Heart right ventricle (tissue), 16 donors: ENCODE measurements at places on chromosomes 16 and 17.

DNA sequence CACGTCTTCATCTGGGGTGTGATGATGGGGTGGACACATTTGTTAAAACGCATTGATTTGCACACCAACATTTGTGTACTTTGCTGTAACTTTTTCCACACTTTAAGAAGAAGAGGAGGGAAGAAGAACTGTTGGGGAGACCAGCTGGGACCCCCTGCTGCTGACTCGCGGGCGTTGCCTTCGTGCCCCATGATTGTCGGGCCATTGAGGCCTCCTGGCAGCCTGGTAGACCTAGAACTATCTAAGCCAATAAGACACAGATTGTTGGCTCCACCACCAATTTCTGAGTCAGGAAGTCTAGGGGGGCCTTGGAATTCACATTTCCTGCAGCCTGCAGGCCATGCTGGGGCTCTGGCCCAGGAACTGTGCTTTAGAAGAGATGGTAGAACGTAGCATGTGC lies 105.5 kb downstream of the TNFRSF13B start:
- no peak for DNase-seq

DNA sequence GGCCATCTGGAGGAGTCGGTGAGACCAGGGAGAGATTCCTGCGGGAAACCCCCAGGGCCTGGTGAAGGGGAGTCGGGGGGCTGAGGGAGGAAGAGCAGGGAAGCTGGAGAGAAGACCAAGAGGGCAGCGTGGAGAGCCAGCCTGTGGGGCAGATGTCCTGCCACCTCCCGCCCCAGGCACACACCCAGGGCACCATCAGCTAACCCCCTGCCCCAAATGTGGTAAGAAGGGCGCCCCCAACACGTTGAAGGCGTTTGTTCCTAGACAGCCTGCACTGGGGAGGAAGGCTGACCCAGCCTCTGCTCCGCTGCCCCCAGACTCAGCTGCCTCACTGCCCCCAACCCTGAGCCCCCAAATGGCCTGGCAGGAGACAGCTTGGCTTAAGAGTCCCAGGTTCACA lies 1.3 kb downstream of the BAIAP3 start:
- no peak for DNase-seq

DNA sequence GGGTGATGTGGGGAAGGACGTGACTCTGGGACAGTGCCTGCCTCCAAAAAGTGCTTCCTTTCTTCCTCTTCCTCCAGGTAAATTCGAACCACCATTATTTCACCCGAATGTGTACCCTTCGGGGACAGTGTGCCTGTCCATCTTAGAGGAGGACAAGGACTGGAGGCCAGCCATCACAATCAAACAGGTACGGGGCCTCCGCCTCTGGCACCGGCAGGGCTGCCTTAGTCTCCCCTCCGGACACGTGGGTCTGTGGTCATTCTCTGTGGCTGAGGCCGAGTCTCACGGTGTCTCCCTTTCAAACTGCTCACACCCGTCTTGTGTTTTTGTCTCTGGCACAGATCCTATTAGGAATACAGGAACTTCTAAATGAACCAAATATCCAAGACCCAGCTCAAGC lies 10.7 kb downstream of the UBE2I start:
- DNase-seq: no peak

GRCh38 chr17:732902-733720 lies 715 bp downstream of the TLCD3A start:
- DNase-seq: peak; percentile 31

DNA sequence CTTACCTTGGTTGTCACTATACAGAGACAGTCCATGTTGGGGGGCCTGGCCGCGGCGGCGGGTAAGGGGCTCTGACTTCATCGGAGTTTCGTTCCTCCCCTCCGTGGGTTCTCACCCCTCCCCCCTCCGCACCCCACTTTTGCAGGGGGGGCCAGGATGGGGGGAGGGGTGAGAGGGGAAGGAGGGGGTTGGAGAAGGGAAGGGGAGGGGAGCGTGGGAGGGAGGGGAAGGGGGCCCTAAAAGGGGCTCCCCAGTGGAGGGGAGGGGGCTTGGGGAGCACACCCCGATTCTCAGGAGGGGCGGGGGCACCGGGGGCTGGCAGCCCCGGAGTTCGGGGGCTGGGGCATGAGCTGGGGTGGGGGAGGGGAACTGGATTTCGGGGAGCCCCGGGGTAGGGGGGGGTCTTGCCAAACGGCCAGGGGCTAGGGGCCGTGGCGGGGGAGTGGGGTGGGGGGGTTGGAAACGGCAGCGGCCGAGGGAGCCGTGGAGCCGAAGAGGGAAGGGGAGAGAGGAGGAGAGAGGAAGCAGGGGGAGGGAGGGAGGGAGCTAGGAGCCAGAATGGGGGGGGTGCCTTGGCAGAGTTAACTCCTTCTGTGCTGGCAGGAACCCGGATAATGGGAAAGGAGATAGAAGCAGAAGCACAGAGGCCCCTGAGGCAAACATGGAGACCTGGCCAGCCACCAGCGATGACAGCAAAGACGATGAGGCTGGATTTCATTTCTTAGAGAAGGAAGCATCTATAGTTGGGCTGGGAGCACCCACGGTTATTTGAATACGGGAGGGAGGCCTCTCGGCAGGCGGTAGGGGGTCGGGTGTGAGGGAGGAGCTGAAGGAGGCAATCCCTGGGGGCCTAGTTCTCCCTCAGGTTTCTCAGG lies 2.3 kb downstream of the DLG4 start:
- peak; percentile 52 for DNase-seq

GRCh38 chr16:10100829-10101228 lies 81.4 kb downstream of the GRIN2A start:
- no peak for DNase-seq

DNA sequence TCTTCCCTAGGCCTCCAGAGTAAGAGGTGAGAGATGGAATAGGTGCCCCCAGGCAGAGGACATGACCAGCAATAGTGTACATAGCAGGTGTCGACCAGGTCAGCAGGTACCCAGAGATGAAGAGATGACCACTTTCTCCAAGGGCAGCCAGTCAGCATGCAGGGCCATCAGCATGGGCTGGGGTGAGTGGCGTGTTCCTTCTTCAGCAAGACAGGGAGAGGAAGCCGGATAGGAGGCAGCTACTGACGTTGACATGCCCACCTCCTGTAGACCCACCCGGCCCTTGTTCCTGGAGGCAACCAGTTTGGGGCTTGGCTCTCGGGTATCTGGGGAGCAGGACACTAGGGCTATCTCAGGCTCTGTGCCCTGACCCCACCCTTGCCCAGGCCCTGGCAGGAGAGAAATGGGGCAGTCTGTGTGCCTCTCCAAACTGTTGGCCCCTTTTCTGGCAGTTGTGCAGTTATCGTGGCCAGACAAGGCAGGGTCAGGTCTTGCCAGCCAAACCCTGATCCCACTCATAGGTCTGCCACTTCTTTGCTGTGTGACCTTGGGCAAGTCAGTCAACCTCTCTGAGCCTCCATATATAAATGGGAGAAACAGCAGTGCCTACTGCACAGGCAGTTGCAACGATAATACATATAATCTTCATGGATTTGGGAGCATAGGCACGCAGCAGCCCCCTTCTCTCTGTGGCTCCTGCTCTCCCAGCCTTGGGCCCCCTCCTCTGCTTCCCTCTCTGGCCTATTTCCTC lies 1.4 kb upstream of the NDRG4 start:
- no peak for DNase-seq

DNA sequence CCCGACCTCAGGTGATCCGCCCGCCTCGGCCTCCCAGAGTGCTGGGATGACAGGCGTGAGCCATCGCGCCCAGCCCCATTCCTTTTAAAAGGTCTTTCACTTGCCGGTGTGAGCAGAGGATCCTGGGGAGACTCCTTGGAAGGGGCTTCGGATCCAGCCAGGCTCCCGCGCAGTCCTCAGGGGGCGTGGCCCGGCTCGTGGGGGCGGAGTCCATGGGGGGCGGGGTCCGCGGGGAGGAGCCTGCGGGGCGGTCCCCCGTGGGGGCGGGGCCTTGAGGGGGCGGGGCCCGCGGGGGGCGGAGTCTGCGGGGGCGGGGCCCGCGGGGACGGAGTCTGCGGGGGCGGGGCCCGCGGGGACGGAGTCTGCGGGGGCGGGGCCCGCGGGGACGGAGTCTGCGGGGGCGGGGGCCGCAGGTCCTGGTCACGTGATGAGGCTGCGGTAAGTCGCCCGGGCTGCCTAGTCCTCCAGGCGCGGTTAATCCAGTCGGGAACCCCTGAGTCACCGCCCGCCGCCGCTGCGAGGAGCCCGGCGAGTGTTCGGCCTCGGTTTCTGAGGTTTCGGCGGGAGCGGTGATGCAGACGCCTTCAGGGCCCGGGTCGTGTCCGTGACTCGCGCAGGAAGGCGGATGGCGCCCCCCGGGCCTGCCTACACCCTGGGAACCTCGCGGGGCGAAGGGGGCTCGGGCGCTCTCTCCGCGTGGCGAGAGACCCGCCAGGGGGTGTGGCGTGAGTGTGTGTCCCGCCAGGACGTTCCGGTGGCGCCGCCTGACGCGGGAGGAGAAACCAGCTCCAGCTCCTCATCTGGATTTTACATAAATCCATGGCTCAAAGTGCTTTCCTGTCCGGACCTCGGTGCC lies 23.6 kb upstream of the ABR start:
- peak; percentile 67 for DNase-seq

DNA sequence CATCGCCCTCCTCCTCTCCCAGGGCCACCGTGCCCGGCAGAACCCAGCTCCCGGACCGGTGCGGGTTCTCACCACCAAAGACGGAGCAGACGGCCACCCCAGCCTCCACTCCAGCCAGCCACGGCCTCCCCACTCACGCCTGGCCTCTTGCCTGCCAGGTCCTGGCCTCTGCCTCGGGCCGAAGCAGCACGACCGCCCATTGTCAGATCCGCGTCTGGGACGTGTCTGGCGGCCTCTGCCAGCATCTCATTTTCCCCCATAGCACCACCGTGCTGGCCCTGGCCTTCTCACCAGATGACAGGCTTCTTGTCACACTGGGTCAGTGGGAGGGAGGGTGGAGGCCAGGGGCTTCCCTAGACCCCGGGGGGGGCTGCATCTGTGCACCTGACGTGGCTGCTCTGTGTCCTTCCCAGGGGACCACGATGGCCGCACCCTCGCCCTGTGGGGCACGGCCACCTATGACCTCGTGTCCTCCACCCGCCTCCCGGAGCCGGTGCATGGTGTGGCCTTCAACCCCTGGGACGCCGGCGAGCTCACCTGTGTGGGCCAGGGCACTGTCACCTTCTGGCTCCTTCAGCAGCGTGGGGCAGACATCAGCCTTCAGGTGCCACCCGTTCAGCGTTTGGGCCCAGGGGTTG lies 6.6 kb upstream of the RHOT2 start:
- no peak for DNase-seq

- DNase-seq: peak; percentile 52
These were observed 26.3 kb downstream of the NFE2L1 start for GRCh38 chr17:48074322-48075081.

DNA sequence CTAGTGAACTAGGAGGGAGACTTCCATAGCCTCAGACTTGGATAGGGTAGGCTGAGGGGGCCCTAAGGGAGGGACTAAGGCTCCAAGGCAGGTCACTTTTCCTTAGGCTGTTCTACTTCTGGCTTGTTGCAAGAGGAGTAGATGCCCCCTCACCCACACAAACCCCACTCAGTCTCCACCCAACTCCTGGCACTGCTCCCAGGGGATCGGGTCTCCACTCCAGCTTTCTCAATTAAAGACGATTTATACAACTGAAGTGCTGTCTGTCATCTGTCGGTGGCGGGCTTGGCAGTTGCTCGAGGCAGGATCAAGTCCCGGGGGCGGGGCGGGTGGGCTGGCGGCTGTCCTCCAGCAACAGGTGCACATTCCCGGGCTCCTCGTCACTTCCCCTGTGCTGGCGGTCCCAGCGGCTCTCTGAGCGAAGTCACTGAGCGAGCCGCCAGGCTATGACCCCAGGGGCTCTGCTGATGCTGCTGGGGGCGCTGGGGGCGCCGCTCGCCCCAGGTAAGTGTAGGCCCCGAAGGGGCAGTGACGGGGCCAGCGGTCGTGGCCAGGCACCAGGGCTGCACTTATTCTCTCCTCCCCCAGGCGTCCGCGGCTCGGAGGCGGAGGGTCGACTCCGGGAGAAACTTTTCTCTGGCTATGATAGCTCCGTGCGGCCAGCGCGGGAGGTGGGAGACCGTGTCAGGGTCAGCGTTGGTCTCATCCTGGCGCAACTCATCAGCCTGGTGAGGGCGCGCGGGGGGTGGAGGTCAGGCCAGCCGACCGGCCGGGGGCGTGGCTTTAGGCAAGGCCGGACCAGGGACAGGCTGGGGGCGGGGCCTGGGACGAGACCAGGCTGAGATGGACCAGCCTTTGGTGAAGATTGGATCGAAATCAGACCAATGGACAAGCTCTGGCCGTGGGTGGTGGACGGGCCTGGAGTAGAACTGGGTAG lies at the start of gene CHRNB1:
CHRNB1 (plus strand) TSS at position 380 of the 937 bp plus-strand sequence; CDS start at position 447, 67 bp downstream.
- DNase-seq: peak; percentile 75

GRCh38 chr16:59586331-59586730 lies 852.2 kb upstream of the GOT2 start:
- DNase-seq: no peak

- no peak for DNase-seq
These were observed 378.9 kb downstream of the WWOX start for GRCh38 chr16:78478267-78478861.

GRCh38 chr16:23391381-23392222 lies 61.4 kb downstream of the COG7 start:
- no peak for DNase-seq

- DNase-seq: no peak
These were observed 583.0 kb upstream of the CDH11 start for GRCh38 chr16:65704866-65705265.

DNA sequence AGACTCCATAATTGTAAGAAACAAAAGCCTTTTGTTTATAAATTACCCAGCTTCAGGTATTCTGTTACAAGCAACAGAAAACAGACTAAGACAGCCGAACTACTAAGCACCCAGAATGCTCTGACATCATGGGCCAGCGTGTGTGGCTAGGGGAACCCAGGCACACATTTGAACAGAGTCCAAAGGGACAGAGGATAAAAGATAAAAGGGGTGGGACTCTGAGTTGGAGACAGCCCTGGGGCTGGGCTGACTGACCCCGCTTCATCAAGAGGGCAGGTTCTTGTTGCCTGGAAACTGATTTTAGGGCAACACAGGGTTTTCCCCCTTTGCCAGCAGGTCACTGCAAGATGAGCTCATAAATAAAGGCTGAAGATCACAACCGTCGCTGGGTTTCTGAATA lies 30.5 kb upstream of the ZNF287 start:
- no peak for DNase-seq

DNA sequence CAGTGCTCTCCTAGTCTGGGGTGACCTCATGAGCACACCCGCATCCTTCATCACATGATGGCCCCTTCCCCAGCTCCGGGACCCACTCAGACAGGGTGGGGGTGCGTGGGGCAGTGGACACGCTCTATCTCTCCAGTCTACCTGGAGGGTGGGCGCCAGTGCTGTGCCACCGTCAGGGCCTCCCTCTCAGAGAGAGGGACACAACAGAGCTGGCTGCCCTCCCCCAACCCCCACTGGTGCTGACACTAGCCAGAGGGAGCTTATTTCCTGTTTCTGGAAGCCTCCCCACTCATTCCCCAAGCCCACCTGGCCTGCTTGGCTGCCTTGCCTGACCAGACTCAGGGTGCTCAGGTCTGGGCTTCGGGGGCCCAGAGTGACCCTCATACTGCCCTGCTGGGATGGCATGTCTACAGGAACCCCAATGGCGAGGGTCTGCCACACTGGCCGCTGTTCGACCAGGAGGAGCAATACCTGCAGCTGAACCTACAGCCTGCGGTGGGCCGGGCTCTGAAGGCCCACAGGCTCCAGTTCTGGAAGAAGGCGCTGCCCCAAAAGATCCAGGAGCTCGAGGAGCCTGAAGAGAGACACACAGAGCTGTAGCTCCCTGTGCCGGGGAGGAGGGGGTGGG lies 8.2 kb downstream of the CES2 start:
- DNase-seq: no peak
